ENCODE measurements at places on chromosomes 7 and 10. TPM values are rescaled to one million over a fixed set of nuclear protein-coding genes. Genes with fewer than 3 reads are reported as not detected.

- DNase-seq = peak; percentile 86
Measured at GRCh38 chr10:91162495-91163268, 57.8 kb upstream of the PCGF5 start.

GRCh38 chr7:36448781-36449379 lies 59.2 kb downstream of the ANLN start:
- no peak for DNase-seq

PLAU gene
- 21.5 TPM for polyA plus RNA-seq

SH2D4B gene
- polyA plus RNA-seq = 0.09 TPM

MMRN2 gene
- 20.8 TPM for polyA plus RNA-seq

DNA sequence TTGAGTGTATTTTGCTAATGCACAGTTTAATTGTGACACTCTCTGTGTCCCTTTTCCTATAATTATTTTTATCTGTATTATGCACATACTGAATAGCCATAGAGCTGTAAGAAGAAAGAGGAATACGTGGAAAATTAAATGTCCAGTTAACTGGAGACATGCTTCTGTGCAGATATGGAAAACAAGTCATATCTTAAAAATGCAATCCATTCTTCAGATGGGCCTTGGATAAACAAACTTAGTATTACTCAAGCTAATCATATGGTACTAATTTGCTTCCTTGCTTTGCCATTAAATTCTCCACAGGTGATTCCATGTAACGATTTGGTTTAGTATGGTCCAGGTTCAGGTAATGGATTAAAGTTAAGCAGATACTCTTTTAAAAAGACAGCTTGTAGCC lies 201.2 kb upstream of the CELF2 start:
- DNase-seq = no peak

PLXDC2 gene
- polyA plus RNA-seq = 0.81 TPM

DNA sequence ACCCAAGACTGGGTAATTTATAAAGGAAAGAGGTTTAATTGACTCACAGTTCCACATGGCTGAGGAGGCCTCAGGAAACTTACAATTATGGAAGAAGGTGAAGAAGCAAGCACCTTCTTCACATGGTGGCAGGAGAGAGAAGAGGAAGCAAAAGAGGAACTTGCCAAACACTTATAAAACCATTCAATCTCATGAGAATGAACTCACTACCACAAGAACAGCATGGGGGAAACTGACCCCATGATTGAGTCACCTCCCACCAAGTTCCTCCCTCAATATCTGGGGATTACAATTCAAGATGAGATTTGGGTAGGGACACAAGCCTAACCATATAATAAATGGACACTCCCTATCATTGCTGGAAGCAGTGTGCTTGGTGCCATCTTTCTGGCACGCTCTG lies 506.3 kb downstream of the CALN1 start:
- DNase-seq = no peak
